ENCODE measurements at places on chromosomes 13 and 19. TPM values are rescaled to one million over a fixed set of nuclear protein-coding genes. Genes with fewer than 3 reads are reported as not detected.

DNA sequence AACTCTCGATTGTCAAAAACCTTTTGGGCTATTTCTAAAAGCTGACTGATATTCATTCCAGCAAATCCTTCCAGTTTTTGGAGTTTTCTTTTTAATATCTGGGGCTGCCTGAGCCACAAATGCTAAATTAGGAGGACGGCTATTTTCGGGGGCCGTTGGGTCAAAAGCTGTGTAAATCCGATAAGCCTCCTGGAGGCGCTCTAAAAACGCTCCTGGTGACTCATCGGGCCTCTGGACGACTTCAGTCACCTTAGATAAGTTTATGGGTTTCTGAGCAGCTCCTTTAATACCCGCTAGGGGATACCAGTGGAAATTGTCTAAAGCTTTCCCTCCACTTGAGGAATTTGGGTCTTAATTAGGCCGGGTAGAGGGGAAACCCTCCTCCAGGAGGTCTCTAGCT lies 66.4 kb downstream of the ZNF730 start:
- DNase-seq: no peak

Gene SLITRK6
- total RNA-seq: 0.11 TPM

DNA sequence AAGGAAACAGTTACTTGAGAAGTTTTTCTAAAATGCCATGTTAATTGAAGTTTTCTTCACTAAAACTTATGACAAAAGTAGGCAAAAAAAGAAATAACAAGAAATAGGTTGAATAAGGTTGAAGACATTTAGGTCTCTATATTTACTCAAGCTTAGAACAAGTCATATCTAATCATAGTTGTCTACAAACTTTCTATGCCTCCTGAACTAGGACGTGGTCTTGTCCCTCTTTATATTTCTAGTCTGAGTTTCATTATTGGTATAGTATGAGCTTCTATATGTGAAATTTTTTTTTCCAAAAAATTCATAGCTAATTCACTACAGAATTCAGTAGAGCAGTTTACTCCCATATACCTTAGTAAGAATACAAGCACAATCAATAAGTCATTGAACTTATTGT lies 836.4 kb downstream of the SLITRK6 start:
- no peak for DNase-seq

DNA sequence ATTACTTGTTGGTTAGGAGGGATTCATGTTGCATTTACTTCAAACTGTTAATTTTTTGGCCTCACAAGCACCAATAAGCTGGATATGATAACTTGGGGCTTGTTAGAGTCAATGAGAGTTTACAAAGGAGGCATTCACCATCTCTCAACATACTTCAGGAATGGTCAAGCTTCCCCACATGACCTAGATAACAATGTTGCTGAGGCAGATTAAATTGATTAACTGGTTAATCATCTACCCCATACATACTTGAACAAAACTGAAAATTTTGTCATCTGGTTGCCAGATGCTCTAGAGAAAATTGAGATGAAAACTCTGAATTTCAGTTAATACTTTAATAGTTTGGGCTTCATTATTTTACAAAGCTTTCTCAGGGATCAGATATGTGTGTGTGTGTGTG lies 43.0 kb upstream of the UBL3 start:
- no peak for DNase-seq

Gene ZNF570
- total RNA-seq: 6.6 TPM

DNA sequence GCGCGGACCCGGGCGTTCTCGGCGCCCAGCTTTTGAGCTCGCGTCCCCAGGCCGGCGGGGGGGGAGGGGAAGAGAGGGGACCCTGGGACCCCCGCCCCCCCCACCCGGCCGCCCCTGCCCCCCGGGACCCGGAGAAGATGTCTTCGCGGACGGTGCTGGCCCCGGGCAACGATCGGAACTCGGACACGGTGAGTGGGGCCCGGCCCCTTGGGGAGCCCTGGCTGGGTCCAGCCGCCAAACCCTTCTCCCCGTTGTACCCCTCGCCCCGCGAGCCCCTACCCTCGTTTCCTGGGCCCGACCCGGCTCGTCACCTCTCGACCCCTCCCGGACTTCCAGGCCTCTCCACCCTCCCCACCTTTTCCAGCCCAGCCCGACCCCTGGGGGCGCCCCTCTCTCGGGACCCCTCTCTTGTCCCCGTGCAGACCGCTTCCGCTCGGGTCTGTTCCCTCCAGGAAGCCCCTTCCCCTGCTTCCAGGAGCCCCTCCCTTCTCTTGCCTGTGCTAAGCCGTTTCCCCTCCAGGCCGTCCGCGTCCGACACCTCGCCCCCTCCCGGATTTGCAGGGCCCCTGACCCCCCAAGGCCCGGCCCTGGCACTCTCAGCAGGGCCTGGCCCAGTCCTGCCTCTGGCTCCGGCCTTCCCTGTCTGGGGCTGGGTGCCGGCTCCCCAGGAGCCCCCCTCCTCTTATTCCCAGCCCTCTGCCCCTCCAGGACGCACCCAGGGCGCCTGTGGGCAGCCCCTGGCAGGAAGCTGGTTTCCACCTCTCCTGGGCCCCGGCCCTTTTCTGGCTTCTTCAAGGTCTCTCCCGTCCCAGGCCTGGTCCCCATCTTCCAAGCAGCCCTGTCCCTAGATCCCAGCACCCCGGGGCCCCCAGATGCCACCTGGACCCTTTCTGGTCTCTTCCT lies 632 bp downstream of the MARK4 start:
- DNase-seq: no peak

- DNase-seq: no peak
These were observed 21.8 kb downstream of the CLEC4M start for GRCh38 chr19:7784856-7785255.

- DNase-seq: peak; percentile 85
These were observed 13.6 kb downstream of the LTBP4 start for GRCh38 chr19:40614622-40615411.

DNA sequence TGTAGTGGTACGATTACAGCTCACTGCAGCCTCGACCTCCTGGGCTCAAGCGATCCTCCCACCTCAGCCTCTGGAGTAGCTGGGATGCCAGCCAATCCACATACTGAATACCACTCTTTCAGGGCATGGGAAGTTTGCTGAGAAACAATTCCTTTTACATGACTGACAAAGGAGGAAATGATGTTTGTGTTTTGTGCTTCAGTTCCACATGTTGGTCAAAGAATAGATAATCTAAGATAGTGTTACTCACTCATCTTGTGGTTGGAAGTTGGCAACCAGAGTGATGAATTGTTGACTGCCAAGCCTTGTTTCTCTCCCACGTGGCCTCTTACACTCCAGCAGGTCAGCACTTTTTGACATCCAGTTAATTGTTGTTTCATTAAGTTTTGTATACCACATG lies 7.6 kb downstream of the MBD3L2B start:
- DNase-seq: no peak

Gene ELSPBP1
- not detected for total RNA-seq

Gene ADGRE2
- total RNA-seq: 2.5 TPM

GRCh38 chr13:38872693-38873092 lies 117.9 kb downstream of the STOML3 start:
- no peak for DNase-seq

GRCh38 chr13:93963266-93964145 lies 516.0 kb downstream of the DCT start:
- no peak for DNase-seq

DNA sequence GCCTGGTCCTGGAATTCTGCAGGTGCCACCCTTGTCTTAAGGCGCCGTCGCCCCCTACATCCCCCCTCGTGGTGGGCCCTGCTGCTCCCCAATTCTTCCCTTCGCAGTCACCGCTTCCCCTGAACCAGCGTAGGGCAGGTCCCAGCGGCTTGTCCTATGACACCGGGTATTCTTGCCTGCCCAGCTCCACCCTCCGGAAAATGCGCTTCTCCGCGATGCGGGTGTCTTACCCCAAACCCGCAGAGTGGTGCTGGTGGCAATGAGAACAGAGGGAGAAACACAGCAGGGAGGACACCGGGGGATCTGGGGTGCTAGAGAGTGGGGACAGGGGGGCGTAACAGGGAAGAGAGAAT lies 9.0 kb downstream of the ZNF808 start:
- DNase-seq: no peak

DNA sequence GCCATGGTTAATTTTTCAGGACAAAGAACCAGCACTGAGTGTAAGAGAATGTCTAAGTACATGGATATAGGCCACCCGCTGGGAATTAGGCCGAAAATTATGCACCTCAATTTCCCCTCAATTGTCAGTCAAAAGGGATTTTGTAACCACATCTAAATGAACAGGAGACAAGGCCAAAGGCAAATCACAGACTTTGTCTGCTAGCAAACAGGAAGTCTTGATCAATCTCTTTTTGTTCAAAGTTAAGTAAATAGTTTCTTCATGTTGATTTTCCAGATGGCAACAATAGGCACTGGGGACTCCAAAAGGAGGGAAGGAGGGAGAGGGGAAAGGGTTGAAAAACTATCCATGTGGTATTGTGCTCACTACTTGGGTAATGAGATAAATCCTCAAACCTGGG lies 276.0 kb downstream of the COG6 start:
- DNase-seq: no peak
